Right ventricle myocardium inferior (tissue), 1 donor: ENCODE measurements at places on chromosomes 5 and 9.

- no peak for DNase-seq
Observed at GRCh38 chr5:67118050-67118620, 78.5 kb downstream of the CD180 start.

DNA sequence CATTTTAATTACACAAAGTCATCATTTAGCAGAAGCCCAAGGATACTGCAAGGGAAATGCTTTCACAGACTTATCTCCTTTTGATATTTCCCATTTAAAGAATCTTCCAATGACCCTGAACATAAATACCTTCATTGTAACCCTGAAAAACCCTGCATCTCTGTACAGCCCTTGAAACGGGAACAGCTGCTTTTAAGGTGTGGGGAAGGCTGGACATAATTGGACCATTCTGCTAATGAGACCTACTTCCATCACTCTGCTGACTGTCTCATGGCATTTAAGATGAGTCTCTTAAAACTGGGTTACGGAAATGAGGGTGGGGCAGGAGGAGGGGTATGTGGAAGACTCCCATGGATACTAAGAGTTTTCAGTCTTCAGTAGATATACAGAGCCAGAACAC is 485.8 kb downstream of the BRINP1 start:
- DNase-seq, result no peak

DNA sequence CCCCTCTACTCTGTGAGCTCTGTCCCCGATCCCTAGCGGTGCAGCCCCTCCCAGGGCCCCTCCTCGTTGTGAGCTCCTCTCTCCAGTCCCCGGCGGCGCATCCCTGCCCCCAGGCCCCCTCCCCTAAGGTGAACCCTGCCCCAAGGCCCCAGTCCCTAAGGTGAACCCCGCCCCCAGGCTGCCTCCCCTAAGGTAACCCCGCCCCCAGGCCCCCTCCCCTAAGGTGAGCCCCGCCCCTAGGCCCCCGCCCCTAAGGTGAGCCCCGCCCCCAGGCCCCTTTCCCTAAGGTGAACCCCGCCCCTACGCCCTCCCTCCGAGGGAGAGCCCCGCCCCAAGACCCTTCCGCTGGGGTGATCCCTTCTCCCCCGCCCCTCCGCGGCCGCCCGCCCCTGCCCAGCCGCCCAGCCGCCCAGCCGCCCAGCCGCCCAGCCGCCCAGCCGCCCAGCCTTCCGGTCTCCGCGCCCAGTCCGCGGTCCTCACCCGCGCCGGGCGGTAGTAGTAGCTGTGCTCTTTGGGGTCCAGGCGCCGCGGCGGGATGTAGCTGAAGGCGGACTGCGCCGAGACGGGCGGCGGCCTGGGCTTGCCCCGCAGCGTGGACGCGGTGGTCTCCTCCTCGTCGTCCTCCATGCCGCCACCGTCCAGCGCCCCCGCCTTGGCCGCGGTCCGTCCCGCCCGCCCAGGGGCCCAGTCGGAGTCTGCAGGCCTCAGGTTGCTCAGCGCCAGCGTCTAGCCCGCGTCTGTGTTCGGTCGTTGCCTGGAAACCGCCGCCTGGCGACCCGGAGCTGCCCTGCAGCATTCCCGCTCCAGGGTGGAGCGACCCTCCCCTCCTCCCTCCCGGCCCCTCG is at the start of gene CFAP90:
CFAP90 (minus strand) TSS at position 739 of the 845 bp plus-strand sequence; CDS start at position 627, 112 bp downstream.
- DNase-seq, result peak; percentile 67

- DNase-seq, result no peak
Observed at GRCh38 chr5:113505181-113505580, 8.3 kb upstream of the YTHDC2 start.
